ENCODE measurements at places on chromosomes 6 and 20. TPM values are rescaled to one million over a fixed set of nuclear protein-coding genes. Genes with fewer than 3 reads are reported as not detected.
A peak's percentile ranks its signal among the peaks of the same experiment; 100 is the strongest.

DNA sequence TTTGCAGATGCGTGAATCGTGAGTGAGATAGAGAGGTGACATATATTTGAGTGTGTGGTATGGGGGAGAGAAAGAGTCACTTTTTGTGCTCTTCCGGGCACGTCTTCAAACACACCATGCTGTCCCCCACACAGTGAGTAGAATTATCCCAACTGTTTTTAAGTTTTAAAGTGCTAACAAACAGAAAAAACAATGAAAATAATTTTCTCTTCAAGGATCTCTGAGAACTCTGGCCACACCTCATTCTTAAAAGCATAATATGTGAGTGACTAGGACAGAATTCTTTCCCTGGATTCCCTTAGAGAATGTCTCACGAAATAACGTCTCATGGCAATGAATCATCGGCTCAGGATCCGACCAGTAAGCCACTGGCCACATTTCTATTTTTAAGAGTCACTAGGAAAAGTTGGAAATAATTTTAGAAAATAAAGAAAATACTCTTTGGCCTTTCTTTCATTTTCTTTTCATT, 235.7 kb upstream of the ZNF217 start:
- no peak for DNase-seq
- peaks cover 4% of the 10 kb centered on the region for H3K36me3 ChIP-seq
- H3K4me3 ChIP-seq: peak overlapping the region; percentile 84
- no peaks in the 10 kb centered on the region for H3K27me3 ChIP-seq
- H3K4me1 ChIP-seq: peaks cover 53% of the 10 kb centered on the region

DNA sequence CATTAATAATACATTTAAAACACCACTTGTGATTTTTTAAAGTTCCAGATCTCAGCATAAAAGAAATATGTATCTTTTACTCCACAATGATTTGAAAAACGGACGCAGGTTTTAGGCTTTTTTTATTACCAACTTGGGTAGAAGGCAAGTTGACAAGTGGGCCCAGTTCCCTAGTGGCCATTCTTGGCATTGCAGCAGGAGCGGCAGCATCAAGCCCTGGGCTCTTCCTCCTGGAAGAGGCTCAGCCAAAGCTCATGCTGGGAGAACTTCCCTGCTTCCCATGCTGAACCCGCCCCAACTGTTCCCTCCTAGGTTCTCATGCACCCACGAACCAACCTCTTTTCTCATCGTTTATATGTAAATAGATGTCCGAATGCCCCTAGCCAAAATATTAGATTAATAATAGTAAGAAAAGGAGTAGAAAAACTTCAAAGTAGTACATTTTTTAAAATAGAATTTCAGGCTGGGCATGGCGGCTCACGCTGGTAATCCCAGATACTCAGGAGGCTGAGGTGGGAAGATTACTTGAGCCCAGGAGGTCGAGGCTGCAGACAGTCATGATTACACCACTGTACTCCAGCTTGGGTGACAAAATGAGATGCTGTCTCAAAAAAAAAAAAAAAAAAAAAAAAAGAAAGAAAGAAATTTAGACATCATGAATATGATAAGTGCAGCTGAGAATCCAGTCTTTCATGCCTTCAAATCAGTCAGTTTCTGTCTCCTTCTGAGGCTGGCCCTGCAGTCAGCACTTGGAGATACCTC, 18.2 kb upstream of the MYB start:
- peaks cover 83% of the 10 kb centered on the region for H3K4me1 ChIP-seq
- H3K27ac ChIP-seq: peak overlapping the region; percentile 87
- DNase-seq: no peak
- H3K27me3 ChIP-seq: no peaks in the 10 kb centered on the region
- H3K36me3 ChIP-seq: no peaks in the 10 kb centered on the region
- H3K4me3 ChIP-seq: peak overlapping the region; percentile 53

DNA sequence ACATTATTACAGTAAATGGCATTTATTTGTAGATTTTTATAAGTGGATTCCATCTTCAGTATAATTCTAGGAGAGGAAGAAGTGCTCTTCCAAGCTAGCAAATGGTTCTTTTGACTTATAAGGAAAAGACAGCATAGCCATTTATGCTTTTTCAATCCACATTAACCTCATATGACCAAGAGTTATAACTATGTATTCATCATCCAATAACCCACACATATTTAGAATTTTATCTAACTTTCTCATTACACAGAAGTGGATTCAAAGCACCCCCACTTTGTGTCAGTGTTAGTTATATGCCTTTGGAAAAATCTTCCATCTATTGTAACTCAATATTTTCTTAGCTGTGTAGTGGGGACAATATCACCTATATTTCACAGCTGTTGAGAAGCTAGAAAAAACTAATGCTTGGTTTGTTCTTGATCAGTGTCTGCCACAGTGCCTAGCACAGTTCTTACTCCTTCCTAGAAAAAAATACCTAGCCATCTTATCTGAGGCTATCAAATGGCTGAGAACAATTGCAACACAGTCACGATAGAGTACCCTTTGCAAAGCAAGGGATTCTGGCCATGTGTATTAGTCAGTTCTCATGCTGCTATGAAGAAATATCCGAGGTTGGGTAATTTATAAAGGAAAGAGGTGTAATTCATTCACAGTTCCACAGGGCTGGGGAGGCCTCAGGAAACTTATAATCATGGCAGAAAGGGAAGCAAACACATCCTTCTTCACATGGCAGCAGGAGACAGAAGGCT, 986.3 kb downstream of the TFAP2A start:
- H3K27ac ChIP-seq: no peak overlapping the region
- no peaks in the 10 kb centered on the region for H3K36me3 ChIP-seq
- H3K4me1 ChIP-seq: no peaks in the 10 kb centered on the region
- H3K27me3 ChIP-seq: no peaks in the 10 kb centered on the region

DNA sequence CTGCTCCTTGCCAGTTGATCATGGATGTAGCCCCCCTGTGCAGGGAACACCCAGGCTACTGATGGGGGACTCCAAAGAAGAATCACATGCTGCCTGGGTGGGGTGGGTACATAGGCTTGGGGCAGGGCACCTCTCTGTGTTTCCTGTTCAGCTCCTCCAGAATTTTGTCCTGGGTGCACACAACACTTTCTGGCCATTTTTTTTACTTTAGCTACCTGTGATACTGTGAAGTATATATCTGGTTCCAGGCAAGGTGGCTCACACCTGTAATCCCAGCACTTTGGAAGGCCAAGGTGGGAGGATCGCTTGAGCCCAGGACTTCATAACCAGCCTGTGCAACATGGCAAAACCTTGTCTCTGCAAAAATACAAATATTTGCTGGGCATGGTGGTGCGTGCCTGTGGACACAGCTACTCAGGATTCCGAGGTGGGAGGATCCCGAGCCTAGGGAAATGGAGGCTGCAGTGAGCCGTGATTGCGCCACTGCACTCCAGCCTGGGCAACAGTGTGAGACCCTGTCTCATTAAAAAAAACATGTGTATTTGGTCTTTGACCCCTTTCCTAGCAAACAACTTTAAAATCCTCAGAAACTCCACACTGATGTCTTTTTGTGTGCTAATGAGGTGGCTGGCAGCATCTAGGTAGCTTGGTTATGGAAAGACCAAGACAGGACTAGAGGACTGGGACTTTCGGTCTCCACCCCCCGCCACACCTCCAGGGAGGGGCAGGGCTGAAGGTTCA, 14.1 kb downstream of the SLC4A11 start:
- peaks cover 16% of the 10 kb centered on the region for H3K36me3 ChIP-seq
- H3K4me3 ChIP-seq: no peak overlapping the region
- no peak overlapping the region for H3K27ac ChIP-seq
- H3K27me3 ChIP-seq: no peaks in the 10 kb centered on the region
- DNase-seq: no peak

- no peak overlapping the region for H3K27ac ChIP-seq
- peaks cover 46% of the 10 kb centered on the region for H3K36me3 ChIP-seq
Observed at GRCh38 chr6:100622907-100623692, 158.4 kb upstream of the SIM1 start.

GTF2H4 gene
- 71.3 TPM for total RNA-seq

STX11 gene
- 24.7 TPM for total RNA-seq

DNA sequence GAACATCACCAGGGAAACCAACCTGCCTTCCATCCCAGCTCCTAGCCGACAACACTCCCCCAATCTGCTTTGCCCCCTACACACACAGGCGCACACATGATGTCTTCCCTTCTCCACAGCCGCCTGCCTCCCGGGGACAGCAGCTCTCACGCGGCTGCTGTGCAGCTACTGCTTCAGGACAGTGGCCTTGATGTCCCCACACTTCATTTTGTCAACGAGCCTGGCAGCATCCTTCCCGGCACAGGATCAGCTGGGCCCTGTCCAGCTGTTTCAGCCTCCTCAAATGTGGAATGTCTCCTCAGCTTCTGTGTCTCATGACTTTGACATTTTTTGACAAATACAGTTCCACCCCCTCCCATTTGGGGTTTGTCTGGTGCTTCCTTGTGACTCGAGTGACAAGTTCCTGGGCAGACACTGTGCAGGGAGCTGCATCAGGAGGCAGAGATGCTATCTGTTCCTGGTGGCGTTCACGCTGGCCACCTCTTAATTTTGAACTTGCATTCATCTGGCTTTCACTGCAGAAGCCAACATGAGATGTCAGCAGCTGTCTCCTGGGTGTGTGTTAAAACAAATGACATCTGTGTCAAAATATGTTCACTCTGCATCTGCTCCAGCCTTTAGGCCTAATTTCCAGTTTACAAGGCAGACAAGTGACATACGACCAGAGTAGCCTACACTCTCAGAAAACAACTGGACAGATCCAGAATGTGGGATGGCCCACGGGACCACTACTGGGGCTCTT, 57.2 kb downstream of the GINS1 start:
- H3K27me3 ChIP-seq: no peaks in the 10 kb centered on the region
- H3K4me3 ChIP-seq: no peak overlapping the region
- no peak for DNase-seq
- H3K36me3 ChIP-seq: no peaks in the 10 kb centered on the region

LTB gene
- total RNA-seq: 270 TPM

GRCh38 chr6:102390541-102390940, 997.0 kb downstream of the GRIK2 start:
- H3K27ac ChIP-seq: no peak overlapping the region
- no peak overlapping the region for H3K4me3 ChIP-seq
- no peaks in the 10 kb centered on the region for H3K36me3 ChIP-seq

DNA sequence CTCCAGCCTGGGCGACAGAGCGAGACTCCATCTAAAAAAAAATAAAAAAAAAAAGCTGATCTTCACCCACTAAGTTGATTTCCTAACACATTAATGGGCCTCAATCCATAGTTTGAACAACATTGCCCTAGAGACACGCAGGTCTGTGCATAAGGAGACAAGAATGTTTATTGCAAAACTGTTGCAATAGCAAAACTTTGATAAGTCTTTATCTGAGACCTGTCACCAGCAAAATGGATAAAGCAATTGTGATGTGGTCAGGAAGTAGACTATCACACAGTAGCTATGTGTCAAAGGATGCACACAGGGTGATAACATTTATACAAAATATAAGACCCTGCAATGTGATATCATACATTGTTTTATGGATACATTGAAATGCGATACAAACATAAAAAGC, 4.2 kb upstream of the ITPR3 start:
- peaks cover 1% of the 10 kb centered on the region for H3K36me3 ChIP-seq
- no peak overlapping the region for H3K4me3 ChIP-seq
- peaks cover 19% of the 10 kb centered on the region for H3K4me1 ChIP-seq
- peaks cover 5% of the 10 kb centered on the region for H3K27me3 ChIP-seq

TMEM170B gene
- total RNA-seq: 0.86 TPM

DNA sequence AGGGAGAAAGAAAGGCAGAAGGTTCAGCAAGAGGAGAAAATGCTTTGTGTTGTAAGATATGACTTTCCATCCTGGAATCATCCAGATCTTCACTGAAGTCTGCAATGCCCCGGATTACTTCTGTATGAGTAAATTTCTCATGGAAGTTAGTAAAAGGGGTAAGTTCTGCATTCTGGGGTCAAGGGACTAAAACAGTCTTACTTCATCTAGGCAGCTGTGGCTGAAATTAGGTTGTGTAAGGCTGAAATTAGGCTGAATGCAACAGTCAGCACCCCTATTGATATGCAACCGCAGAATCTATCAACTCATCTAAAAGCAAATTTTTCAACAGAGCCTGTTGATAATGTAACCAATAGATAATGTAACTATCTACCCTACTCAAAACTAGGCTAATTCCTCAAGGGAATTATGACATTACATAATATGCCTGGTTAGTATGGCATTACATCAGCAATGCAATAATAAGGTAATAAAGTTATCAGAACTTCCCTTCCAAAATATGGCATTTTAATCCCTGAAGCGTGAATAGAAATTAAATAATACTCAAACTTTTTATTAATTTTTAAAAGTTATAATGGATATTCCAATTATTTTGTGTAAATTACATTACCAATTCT, 671.7 kb upstream of the CITED2 start:
- no peak for DNase-seq
- no peaks in the 10 kb centered on the region for H3K4me1 ChIP-seq
- no peaks in the 10 kb centered on the region for H3K27me3 ChIP-seq
- no peak overlapping the region for H3K27ac ChIP-seq
- H3K4me3 ChIP-seq: no peak overlapping the region

DNA sequence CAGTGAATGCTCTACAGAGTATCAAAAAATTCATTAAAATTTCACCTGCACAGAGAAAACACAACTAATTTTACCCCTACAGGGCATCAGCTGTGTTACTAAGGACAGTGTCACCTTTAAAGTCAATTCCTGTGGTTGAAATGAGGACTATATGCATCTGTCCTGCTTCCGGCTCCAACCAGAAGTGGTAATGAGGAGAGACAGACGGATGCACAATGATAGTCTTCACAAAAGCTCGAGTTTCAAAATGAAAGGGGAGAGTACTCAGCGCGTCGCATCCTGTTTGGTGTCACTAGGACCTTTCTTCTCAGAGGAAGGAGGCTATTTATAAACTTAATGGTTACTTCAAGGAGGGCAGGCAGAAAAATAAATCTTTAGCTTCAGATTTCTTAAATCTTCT, 86.5 kb downstream of the LYRM4 start:
- peak; percentile 63 for DNase-seq
- peaks cover 6% of the 10 kb centered on the region for H3K36me3 ChIP-seq
- peak overlapping the region; percentile 83 for H3K27ac ChIP-seq

- no peaks in the 10 kb centered on the region for H3K27me3 ChIP-seq
- no peak overlapping the region for H3K27ac ChIP-seq
- H3K4me1 ChIP-seq: peaks cover 29% of the 10 kb centered on the region
- DNase-seq: no peak
Observed at GRCh38 chr6:79038061-79038460, 40.0 kb downstream of the PHIP start.

DNA sequence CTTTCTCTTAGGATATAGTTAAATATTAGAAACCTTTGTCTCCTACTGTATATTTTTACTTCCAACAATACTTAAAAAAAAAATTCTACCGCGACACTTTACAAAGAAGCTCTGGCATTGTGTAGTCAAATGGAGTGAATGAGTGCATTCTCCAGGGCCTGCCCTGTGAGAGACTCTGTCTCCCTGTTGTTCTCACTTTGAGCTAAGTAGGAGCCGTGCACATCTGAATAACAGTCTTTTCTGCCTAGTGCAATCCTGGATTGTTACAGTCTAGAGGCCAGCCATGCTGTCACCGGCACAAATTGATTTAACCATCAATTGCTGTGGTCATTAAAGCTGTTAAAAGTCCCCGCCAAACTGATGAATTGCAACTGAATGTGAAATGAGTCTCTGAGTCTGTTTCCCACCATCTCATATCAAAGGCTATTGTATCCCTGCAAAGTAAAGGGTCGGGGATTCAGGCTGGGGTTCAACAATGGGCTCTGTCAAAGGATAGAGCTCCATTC, 156.0 kb downstream of the RFPL4B start:
- H3K27ac ChIP-seq: no peak overlapping the region
- peaks cover 3% of the 10 kb centered on the region for H3K27me3 ChIP-seq
- no peak overlapping the region for H3K4me3 ChIP-seq
- H3K36me3 ChIP-seq: no peaks in the 10 kb centered on the region
- DNase-seq: no peak

Data from activated T-helper 1 cell treated with anti-CD3 and anti-CD28 coated beads, Interleukin-12 subunit alpha, Interleukin-12 subunit beta, Interleukin-2, Interleukin-4 antibody, amounts not matched to agents 30 ng/mL and 10 ng/mL and 1 ng/mL, durations not matched to agents 14 hours and 24 hours and 36 hours (primary cell).